ENCODE measurements at places on chromosomes 16 and 17.
A peak's percentile ranks its signal among the peaks of the same experiment; 100 is the strongest.

DNA sequence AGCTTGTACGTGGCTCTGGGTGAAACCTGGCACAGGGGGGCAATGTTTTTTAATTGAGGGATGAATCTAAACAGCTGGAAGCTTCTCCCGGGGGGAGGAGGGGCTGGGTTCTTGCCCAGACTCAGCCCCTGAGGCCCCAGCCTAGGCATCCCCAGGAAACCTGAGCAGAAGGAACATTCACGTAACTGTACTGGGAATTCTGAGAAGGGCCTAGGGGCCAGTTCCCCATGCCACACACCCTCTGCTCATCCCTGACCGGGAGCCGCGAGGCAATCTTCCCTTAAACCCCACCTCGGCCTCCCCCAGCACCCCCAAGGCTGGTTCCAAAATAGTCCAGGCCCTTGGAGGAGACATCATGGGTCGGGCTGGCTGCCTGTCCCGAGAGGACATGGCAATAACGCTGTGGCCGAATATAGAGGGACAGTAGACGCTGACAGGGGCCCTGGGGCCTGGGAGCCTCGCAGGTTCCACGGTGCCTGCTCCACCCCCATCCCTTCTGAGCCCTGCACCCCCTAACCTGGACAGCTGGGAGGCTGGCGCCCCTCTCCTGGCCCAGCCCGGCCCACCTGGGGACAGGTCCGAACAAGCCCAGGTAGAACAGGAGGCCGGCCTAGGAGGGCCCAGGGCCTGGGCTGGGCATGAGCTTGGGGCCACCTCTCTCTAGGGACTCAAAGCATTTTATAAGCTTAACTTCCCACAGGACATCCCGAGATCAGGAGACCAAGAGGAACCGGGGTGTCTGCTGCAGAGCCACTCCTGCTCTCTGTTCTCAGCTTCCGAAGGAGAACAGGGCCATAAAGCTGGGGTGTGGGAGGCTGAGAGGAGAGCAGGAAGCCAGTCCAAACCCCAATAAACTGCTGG lies 83.2 kb upstream of the TOB1 start:
- DNase-seq: peak; percentile 62

DNA sequence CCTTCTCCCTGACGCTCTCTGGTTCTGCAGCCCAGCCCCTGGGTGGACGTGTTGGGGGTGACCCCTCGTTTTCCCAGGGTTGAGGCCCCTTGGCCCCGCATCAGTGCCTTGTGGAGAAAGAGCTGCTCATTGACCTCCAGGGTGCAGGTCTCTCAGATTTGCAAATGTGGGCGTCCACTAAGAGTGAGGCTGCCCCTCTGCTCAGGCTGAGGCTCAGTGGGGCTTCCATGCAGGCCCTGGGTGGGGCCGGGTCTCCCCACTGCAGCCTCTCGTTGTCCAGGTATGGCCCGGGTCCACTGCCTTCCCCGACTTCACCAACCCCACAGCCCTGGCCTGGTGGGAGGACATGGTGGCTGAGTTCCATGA lies 9.0 kb downstream of the GAA start:
- DNase-seq: no peak

DNA sequence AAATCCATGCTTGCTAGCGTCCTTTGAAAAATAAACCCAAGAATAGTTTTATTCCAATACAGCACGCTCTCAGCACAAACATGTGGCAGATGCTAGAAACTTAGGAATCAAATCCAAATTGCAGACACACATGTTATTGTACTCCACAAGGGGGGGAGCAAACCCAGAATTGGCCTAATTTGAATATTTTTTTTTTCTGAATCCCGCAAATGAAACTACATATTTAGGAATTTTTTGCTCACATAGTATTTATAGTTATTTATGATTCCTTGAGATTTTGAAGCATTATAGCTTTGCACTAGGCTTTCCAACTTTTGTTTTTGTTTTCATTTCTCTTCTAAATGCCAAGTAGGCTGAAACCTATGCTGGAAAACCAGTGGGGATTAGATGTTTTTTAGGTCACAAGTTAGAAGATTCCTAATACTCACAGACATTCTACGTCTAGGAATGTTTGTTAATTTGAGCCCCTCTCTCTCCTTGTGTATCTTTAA lies 59.3 kb upstream of the CDH11 start:
- DNase-seq: no peak

DNA sequence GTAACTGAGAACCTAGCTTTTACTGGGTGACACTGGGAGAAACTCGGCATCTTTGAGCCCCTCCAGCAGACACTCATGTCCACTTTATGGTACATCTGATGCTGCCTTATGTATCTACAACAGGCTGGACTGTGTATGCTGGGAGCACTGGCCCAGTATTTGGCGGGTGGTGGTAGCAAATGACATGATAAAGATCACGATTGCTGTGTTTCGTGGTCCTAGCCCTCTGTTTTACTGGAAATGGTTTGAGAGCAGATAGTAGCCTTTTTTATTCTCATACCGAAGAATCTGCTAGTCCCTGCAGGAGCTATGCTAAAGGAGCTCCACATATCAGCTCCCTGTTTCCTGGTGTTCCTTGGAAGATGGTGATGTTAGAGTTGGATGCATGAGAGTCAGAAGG lies 150.3 kb downstream of the CCDC182 start:
- DNase-seq: no peak

DNA sequence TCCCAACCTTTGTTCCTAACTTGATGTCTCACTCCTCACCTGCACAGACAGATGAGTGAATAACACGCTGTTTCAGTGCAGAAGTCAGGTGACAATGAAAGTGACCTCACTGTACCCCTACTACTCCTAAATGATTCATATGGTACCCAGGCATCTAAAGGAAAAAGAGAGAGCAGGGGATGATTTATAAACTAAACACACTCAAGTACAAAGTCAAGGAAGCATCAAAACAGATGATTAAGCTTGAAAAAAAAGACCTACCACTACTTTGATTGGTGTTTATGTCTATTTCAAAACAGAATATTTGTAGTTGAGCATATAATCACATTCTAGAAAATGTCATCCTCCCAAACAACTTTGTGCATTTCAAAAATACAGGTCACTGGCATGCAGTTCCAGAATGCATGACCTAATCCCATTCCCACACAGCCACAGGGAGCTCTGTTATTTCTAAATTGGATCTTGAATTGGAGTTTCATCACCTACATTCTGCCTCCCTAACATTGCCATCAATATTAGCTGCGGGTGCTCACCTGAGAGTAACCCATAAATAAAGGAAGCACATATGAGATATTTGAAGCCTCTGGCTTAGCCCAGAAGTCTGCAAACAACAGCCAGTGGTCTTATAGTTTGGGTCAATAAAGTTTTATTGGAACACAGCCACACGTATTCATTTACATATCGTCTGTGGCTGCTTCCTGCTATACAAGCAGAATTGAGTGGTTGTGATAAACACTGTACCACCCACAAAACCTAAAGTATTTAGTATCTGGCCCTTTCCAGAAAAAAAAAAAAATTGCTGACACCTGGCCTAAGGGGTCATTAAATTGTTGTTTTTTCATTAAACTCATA lies 14.0 kb downstream of the HS3ST3A1 start:
- no peak for DNase-seq

GRCh38 chr17:41724476-41725050 lies 9.9 kb downstream of the HAP1 start:
- DNase-seq: no peak

- DNase-seq: no peak
Observed at GRCh38 chr16:595094-595528, 5.2 kb downstream of the RAB40C start.

DNA sequence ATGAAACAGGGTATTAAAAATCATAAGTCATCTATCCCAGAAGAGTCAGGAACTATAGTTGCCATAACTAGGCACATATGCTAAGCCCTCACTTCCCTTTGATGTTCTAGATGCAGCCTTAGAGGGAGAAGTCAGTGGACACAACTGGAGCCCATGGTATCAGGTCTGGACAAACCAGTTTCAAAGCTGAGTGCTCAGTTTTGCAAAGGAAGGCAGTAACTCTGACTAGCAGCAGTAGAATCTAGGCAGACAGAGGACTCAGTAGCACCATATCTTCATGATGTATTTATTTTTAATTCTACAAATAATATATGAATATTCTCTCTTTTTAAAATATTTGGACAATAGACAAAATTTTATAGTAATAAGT lies 11.7 kb upstream of the FAM20A start:
- no peak for DNase-seq

DNA sequence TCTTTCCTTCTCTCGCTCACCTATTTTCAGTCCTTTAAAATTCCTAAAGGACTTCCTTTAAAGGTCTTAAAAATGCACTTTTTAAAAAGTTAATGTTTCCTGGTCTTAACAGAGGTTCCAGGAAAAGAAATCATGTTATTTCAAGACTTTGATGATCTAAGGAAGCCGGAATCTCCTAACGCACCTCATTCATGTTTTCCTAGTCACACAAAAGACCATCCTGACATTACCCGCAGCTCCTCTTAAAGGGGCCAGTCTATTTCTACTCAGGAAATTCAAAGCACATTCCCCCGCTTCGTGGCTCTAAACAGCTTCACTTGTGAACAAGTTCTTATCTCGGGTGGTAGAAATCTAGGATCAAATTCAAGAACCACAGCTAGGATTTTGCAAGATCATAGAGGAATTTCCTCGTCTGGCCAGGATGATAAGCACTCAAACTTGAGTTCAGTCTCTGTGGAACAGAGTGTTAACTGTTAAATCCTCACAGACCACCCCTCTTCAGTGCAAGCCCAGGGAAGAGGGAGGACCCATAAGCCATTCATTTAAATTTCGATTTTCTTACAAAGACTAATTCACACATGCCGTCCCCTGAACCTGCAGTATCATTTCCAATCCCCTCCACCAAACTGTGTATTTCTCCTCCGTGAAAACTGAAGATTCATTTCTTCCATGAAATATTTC lies 137.1 kb upstream of the AXIN2 start:
- DNase-seq: no peak

DNA sequence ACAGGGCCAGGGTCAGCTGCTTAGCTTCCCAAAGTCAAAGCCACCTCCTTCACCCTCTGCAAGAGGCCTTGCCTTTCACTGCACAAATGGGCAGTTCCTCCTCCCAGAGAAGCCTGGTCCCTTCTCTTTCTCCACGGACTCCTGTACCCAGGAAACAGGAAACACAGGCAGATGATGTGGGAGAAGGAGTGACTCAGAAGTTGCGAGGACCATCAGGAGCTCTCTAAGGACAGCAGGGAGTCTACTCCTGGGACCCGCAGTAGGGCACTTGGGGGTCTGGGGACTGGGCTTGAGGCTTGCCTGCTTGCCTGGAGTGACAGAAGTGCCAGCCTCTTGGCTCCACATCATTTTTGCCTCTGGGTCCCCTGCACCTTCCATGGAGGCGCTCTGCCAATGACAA lies 47.4 kb upstream of the KSR1 start:
- DNase-seq: no peak

- DNase-seq: no peak
Observed at GRCh38 chr16:54062361-54063278, 224.0 kb downstream of the IRX3 start.

- no peak for DNase-seq
Observed at GRCh38 chr17:40724656-40725055, 21.1 kb upstream of the KRT24 start.

- no peak for DNase-seq
Observed at GRCh38 chr17:43051969-43052368, 26.9 kb downstream of the RND2 start.

GRCh38 chr16:57113042-57113453 lies 20.7 kb downstream of the CPNE2 start:
- DNase-seq: no peak

- DNase-seq: no peak
Observed at GRCh38 chr17:76867578-76868175, 527 bp upstream of the MGAT5B start.

DNA sequence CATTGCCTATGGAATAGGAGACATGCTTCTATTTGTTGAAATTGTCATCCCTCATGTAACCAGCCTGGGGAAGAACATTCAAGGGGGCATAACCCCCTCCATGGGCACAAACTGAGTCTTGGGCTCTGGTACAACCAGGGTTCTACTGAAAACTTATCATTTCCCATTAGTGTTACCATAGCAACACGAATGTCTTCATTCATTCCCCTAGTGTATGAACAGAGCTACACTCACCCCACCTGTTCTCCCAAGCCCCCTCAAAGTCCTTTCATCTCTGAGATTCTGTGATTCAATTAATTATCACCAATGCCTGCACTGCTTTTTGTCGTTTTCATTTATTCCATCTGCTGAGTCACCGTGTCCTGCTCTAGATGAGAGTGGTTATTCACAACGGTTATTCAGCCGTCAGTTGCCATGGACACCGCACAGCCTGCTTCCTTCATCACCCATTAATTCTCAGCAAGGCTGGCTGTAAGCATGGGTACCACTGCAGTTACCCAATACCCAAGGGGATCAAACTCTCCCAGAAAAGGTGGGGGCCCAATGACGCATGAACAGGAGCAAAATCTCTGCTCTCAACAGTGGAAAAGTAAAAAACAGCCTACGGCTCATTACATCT lies 1.6 kb upstream of the GAST start:
- DNase-seq: no peak

- DNase-seq: no peak
Observed at GRCh38 chr17:72223866-72224291, 103.1 kb downstream of the SOX9 start.

GRCh38 chr17:64653985-64654355 lies 8.1 kb downstream of the SMURF2 start:
- DNase-seq: no peak

- DNase-seq: peak; percentile 56
Observed at GRCh38 chr16:71882505-71883167, 1.3 kb downstream of the ZNF821 start.

- DNase-seq: no peak
Observed at GRCh38 chr17:42153919-42154742, 658 bp downstream of the RAB5C start.

GRCh38 chr17:34377078-34377823 lies 14.2 kb upstream of the CCL1 start:
- DNase-seq: no peak

DNA sequence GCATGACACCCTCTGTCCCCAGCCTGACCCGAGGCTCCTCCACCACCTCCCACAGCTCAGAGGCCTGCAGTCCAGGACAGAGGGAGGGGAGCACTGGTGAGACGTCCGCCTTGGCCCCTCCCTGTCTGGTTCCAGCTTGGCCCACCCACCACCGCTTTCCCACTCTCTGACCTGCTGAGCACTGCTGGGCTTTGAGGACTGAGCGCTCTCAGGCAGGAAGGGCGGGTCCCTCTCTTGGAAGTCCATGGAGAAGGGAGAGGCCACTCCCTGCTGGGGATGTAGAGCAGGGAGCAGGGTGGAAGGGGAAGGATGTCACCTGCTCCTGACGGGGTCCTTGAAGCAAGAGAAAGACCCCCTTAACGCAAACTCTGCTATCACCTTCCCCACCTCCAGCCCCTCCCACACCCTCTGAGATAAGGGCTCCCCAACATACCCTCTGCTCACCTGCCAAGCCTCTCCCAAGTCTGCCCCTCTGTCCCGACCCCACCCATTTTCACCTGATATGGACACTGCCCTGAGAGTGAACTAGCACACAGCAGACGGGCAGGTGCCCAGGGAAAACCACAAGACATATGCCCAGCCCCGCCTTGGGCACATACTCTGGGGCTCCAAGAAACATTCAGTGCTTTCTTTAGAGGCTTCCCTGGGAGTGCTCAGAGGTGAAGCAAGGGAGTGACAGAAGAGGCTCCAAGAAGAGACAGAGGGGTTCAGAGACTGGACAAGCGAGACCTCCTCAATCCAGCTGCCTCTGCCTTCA lies 1.4 kb downstream of the OSBPL7 start:
- DNase-seq: peak; percentile 88

GRCh38 chr16:29730649-29731048 lies 15.1 kb downstream of the C16orf54 start:
- DNase-seq: no peak

- no peak for DNase-seq
Observed at GRCh38 chr16:65908568-65908967, 457.9 kb upstream of the CDH5 start.

Measured in left colon (tissue), 2 donors.